ENCODE measurements at places on chromosomes 6 and 20. TPM values are rescaled to one million over a fixed set of nuclear protein-coding genes. Genes with fewer than 3 reads are reported as not detected.

- DNase-seq, result no peak
Measured at GRCh38 chr20:8320306-8320705, 188.2 kb downstream of the PLCB1 start.

- DNase-seq, result peak; percentile 97
Measured at GRCh38 chr20:7841971-7842310, 98.3 kb downstream of the HAO1 start.

GRCh38 chr6:113995634-113996033, 24.7 kb upstream of the HDAC2 start:
- DNase-seq, result peak; percentile 82

- DNase-seq, result no peak
Measured at GRCh38 chr6:121857551-121857950, 422.1 kb downstream of the GJA1 start.

Gene SLC13A3
- 1.4 TPM for total RNA-seq

DNA sequence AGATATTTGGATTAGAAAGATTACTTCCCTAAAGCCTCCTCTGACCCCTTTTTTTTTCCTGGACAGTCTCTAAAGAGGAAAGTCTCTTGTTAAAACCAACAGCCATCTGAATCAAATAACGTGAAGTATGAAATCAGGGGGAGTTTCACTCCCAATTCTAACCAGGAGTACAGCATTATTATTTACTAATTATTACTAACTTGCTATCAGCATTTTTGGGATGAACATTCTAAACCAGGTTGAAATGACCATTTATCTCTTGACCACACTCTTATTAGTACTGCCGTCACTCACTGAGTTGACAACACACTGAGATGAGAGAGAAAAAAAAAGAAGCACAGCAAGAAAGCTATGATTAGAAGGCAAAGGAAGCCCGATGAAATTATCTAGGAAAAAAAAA, 114.4 kb upstream of the BCLAF1 start:
- no peak for DNase-seq

- no peak for DNase-seq
Measured at GRCh38 chr6:170176136-170176897, 114.6 kb downstream of the DLL1 start.

DNA sequence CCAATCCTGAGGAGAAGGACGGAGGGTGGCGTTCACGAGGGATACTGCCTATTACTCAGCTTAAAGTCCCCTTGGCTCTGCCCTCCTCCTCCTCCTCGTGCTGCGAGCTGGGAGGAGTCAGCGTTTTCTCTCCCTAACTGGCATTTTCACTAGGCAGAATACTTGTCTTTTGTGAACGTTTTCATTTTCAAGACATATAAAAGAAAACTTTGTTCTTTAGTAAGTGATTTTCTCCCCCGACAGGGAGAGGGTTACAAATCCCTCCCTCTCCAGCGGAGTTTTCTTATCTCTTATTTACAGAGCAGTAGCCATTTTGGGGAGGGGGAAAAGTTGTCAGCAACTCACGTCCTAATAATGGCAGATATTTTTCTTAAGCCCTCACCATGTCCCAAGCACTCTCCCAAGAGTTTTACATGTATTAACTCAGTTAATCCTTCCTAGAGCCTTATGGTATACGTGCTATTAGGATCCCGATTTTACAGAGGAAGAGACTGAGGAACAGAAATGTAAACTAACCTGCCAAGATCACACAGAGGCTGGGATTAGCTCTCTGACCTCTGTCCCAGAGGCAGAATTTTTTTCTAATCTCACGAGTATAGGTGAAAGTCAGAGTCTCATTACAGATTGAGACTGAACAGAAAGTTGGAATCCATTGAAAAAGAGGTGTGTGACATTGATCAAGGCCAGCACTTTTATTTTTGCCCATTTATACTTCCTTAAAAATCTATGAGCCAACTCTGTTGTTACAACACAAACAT, 30.0 kb upstream of the ZNF217 start:
- peak; percentile 79 for DNase-seq

- DNase-seq, result no peak
Measured at GRCh38 chr20:53981752-53982437, 88.5 kb downstream of the BCAS1 start.

Gene ENPP1
- 3.8 TPM for total RNA-seq
